Stimulated activated naive B cell treated with anti-CD40 and anti-IgM and Interleukin-4, amounts not matched to agents 10 μg/mL and 1 μg/mL and 100 μg/mL, for 72 hours (primary cell): ENCODE measurements at places on chromosomes 2 and 18.

DNA sequence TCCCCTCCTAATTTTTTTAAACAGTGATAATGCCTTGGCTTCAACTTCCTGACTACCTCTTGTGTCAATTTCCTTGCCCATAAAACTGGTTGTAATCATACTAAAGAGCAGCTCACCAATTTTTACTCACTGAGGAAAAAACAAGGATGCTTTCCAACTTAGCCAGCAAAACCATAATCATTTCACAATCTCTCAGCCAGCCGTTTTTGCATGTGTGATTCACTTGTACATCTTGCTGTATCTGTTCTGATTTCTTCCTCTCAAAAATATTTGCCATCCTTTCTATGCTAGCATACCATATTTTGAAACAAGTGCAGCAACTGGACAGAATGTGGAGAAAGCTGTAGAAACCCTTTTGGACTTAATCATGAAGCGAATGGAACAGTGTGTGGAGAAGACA lies 60.7 kb downstream of the RAB27B start:
- H3K4me3 ChIP-seq: no peak overlapping the region
- H3K27me3 ChIP-seq: no peaks in the 10 kb centered on the region
- no peaks in the 10 kb centered on the region for H3K36me3 ChIP-seq
- no peak overlapping the region for H3K27ac ChIP-seq

- DNase-seq: no peak
- H3K4me3 ChIP-seq: no peak overlapping the region
- no peaks in the 10 kb centered on the region for H3K36me3 ChIP-seq
- H3K27ac ChIP-seq: no peak overlapping the region
- H3K4me1 ChIP-seq: no peaks in the 10 kb centered on the region
These were observed 280.0 kb upstream of the RAB12 start for GRCh38 chr18:8329186-8329771.

- H3K36me3 ChIP-seq: no peaks in the 10 kb centered on the region
- peaks cover 2% of the 10 kb centered on the region for H3K4me1 ChIP-seq
- no peak overlapping the region for H3K27ac ChIP-seq
- no peak for DNase-seq
These were observed 90.1 kb upstream of the SMAD2 start for GRCh38 chr18:48020337-48021250.

DNA sequence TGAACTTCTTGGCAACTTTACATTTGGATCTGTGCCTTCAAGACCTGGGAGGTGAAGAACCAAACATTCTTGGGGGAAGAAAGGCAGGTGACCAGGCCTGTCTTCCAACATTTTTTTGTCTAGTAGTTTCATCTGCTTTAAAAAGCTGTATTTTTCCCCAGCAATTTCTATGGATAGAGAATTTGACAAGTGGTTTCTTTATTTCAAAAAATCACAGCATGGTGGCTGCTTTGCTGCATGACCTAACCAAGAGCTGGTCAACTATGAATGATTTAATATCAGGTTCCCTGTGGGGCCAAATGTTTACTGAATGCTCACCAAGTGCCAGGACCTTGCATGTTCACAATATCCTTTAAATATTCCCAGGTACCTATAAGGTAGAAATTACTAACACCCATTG lies 19.1 kb downstream of the LRP2 start:
- H3K27me3 ChIP-seq: peaks cover 12% of the 10 kb centered on the region
- H3K27ac ChIP-seq: no peak overlapping the region
- no peaks in the 10 kb centered on the region for H3K4me1 ChIP-seq
- H3K4me3 ChIP-seq: no peak overlapping the region
- DNase-seq: no peak

- DNase-seq: no peak
- no peak overlapping the region for H3K4me3 ChIP-seq
- peaks cover 24% of the 10 kb centered on the region for H3K27me3 ChIP-seq
- peaks cover 4% of the 10 kb centered on the region for H3K4me1 ChIP-seq
These were observed 93.8 kb downstream of the CMPK2 start for GRCh38 chr2:6771634-6772611.

GRCh38 chr2:60347781-60348180 lies 205.7 kb downstream of the BCL11A start:
- DNase-seq: no peak
- no peak overlapping the region for H3K4me3 ChIP-seq
- no peak overlapping the region for H3K27ac ChIP-seq
- H3K4me1 ChIP-seq: peaks cover 42% of the 10 kb centered on the region

- H3K27ac ChIP-seq: no peak overlapping the region
- H3K4me3 ChIP-seq: no peak overlapping the region
- H3K27me3 ChIP-seq: no peaks in the 10 kb centered on the region
- H3K36me3 ChIP-seq: no peaks in the 10 kb centered on the region
These were observed 95.2 kb upstream of the HS6ST1 start for GRCh38 chr2:128413718-128414341.

DNA sequence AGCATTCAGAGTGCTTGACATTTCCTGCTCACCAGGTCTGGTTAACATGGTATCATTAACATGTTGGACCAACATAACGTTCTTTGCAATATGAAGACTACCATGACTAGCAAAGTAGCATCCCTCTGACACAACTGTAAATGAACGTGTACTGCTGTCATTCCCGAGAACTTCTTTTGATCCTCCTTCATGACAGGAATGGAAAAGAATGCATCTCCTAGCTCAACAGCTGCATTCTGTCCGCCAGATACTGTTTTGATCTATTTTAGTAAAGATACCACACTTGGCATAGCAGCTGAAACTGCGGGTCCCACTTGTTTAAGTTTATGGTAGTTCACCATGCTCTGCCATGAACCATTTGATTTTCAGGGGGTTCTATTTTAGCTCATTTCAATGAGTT lies 144.2 kb upstream of the PARD3B start:
- no peaks in the 10 kb centered on the region for H3K4me1 ChIP-seq
- no peak overlapping the region for H3K27ac ChIP-seq
- no peaks in the 10 kb centered on the region for H3K27me3 ChIP-seq
- DNase-seq: no peak
- H3K36me3 ChIP-seq: no peaks in the 10 kb centered on the region

DNA sequence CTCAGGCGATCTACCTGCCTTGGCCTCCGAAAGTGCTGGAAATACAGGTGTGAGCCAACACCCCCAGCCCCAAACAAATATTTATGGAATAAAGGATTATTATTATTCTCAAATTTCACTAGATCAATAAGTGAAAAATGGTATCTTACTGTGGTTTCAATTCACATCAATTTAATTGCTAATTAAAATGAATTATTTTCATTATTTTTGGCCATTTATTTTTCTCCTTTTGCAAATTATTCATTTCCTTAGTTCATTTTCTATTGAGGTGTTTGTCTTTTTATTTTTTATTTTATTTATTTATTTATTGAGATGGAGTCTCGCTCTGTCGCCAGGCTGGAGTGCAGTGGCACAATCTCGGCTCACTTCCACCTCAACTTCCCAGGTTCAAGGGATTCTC lies 11.9 kb upstream of the HS6ST1 start:
- no peak overlapping the region for H3K27ac ChIP-seq
- peaks cover 1% of the 10 kb centered on the region for H3K4me1 ChIP-seq
- no peak for DNase-seq
- H3K36me3 ChIP-seq: peaks cover 6% of the 10 kb centered on the region
- H3K4me3 ChIP-seq: no peak overlapping the region
- H3K27me3 ChIP-seq: no peaks in the 10 kb centered on the region

- peaks cover 5% of the 10 kb centered on the region for H3K27me3 ChIP-seq
- no peak overlapping the region for H3K4me3 ChIP-seq
- peaks cover 3% of the 10 kb centered on the region for H3K36me3 ChIP-seq
- no peak for DNase-seq
These were observed 242.6 kb upstream of the TCF4 start for GRCh38 chr18:55830544-55830943.

- DNase-seq: peak; percentile 4
- no peak overlapping the region for H3K27ac ChIP-seq
- H3K27me3 ChIP-seq: no peaks in the 10 kb centered on the region
- no peak overlapping the region for H3K4me3 ChIP-seq
- peaks cover 6% of the 10 kb centered on the region for H3K36me3 ChIP-seq
These were observed 187.4 kb downstream of the LPIN1 start for GRCh38 chr2:11933854-11934253.

GRCh38 chr18:51861046-51861445 lies 479.0 kb upstream of the DCC start:
- H3K4me3 ChIP-seq: no peak overlapping the region
- no peaks in the 10 kb centered on the region for H3K36me3 ChIP-seq
- no peaks in the 10 kb centered on the region for H3K4me1 ChIP-seq

DNA sequence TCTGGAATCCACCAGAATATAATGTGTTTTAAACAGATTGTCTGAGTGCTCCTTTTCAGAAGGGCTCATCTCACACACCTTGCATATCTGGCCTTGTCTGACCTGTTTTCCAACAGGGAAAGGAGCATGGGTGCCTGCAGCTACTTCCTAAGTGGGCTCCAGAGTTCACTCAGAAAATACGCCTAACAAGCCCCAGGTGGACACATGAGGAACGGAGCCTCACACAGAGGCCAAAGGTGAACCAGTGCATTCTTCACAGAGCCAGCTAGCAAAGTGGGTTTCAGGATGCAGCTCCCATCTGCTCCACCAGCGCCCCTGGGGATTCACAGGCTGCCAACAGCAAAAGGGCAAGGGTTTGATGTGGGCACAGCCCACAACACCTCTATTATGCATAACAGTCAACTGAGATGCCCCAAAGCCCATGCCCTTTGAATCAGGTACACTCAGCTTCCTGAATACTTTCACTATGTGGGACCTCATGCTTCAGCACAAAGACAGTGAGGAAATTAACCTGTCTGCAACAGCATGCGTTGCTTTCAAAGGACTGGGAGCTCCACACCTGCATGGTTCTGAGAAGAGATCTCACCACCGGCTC lies 86.6 kb downstream of the CCBE1 start:
- no peak for DNase-seq
- peaks cover 5% of the 10 kb centered on the region for H3K27me3 ChIP-seq
- H3K27ac ChIP-seq: no peak overlapping the region
- no peaks in the 10 kb centered on the region for H3K4me1 ChIP-seq
- H3K36me3 ChIP-seq: no peaks in the 10 kb centered on the region

DNA sequence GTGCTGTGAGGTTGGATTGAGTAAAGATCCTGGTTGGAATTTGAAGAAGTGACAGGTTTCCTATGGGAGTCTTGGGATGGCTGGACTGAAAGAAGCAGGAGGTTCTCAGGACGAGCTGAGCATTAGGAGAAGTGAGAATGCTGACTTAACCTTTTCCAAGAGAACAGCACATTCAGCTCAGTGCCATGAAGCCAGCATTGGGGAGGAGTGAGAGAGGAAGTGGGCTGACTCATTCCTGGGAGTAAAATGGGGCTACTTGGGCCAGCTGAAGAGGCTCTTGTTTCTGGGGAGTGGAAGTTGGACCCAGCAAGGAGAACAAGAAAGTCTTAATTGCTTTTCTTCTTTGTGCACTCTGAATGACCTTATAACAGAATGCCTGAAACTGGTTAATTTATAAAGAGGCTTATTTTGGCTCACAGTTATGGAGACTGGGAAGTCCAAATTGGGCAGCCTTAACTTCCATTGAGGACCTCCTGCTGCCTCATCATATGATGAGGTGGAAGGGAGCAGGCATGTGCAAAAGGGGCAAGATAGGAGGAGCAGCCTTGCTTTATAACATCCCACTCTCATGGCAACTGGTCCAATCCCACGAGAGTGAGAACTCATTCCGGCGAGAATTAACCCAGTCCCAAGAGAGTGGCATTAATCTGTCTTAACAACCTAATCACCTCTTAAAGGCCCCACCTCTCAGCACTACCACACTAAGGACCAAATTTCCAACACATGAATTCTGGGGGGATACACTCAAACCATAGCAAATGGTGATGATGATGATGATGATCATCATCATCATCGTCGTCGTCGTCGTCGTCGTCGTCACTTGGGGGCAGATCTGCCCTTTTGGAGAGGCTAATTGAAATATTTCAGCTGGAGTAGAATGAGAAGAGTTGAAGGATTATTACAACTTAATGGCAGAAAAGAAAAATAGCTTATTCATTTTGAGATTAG lies 26.1 kb downstream of the DGUOK start:
- no peak overlapping the region for H3K4me3 ChIP-seq
- no peaks in the 10 kb centered on the region for H3K27me3 ChIP-seq
- H3K36me3 ChIP-seq: peaks cover 66% of the 10 kb centered on the region
- peak overlapping the region; percentile 52 for H3K27ac ChIP-seq
- peaks cover 44% of the 10 kb centered on the region for H3K4me1 ChIP-seq
- DNase-seq: no peak

GRCh38 chr2:120994301-120994995 lies 258.8 kb downstream of the GLI2 start:
- H3K4me1 ChIP-seq: no peaks in the 10 kb centered on the region
- H3K36me3 ChIP-seq: no peaks in the 10 kb centered on the region
- no peaks in the 10 kb centered on the region for H3K27me3 ChIP-seq
- H3K4me3 ChIP-seq: no peak overlapping the region
- no peak for DNase-seq

DNA sequence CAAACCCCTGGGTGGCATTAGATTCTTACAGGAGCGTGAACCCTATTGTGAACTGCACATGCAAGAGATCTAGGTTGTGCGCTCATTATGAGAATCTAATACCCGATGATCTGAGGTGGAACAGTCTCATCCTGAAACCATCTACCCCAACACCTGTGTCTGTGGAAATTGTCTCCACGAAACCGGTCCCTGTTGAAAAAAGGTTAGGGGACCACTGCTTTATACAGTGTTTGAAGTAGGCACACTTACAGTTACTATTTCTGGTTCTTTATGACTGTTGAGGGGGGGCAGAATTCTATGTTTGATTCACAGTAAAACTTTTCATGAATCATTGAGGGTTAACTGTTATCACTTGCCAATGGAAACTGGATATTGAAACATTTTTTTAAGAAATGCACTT lies 72.0 kb downstream of the RIF1 start:
- DNase-seq: no peak
- no peak overlapping the region for H3K4me3 ChIP-seq
- no peaks in the 10 kb centered on the region for H3K4me1 ChIP-seq

DNA sequence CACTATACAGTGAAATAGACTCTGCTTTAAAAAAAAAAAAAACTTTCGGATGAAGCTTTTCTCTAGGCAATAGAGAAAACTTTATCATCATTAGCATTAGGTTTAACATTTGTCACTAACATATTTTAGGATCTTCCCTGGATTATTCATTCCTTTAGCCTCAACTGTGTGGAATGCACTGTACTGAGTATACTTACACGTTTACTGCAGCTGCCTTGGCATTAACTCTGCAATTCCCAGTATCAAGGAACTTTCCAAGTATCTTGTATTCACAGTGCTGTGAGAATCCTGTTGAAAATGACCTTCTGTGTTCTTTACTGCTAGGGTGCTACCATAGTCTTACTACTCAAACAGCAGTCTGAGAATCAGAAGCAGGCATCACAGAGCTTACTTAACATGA lies 328.2 kb upstream of the COL3A1 start:
- H3K27me3 ChIP-seq: no peaks in the 10 kb centered on the region
- no peak overlapping the region for H3K4me3 ChIP-seq
- H3K4me1 ChIP-seq: no peaks in the 10 kb centered on the region
- DNase-seq: no peak
- H3K36me3 ChIP-seq: no peaks in the 10 kb centered on the region

DNA sequence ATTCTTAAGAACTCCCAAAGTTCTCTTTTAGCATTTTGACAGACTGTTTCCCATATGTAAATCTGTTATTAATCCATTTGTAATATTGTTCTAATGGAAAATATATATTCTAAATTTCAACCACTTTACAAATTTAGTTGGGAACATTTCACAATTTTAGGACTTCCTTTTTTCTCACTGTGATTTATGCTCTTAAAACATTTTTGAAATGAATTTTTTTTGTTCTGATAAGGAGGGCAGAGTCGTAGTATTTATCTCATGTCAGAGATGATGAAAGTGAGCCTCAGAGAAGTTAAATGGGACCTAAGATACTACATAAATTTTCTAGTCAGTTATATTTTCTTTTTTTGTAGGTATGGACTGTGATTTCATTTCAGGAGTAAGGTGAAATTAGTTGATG lies 26.6 kb downstream of the RASGRP3 start:
- peaks cover 51% of the 10 kb centered on the region for H3K36me3 ChIP-seq
- peak overlapping the region; percentile 53 for H3K4me3 ChIP-seq
- peak overlapping the region; percentile 52 for H3K27ac ChIP-seq
- no peaks in the 10 kb centered on the region for H3K27me3 ChIP-seq
